ENCODE measurements at places on chromosomes 7 and 10.

DNA sequence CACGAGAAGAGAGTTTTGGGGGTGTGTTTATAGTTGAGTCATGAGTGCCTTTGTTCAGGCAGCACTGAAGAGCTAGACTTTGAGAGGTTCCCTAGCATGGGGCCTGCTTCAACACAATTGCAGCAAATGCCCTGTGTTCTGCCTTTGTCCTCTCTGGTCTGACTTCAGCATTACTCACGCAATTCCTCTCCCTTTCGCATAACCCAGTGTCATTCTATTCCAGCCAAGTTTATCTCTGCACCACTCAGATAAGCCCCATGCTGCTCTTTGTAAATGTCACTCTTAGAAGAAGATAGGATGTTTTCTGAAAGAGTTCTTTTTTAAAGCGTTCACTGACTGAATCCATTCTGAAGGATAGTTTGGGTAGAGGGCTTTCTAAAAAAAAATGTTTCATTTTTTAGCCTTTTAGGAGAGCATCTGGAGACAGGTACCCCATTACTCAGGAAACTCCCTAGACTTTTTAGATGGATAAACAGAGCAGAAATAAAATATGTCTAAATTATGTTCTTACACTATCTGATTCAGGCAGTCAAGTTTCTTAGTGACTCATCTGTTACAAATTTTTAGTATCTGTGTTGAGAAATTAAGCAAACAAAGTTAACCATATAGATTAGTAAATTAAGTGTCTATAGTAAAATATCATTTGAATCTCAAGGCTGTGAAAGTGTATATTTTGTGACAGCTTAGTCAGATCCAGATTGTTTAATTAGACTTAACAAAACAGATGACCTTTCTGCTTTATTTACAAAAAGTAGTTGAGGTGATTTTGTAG, 318.5 kb downstream of the GPR158 start:
- DNase-seq, result no peak

GRCh38 chr7:100506356-100506923, 22.7 kb downstream of the NYAP1 start:
- DNase-seq, result no peak

- no peak for DNase-seq
Measured at GRCh38 chr10:45136256-45136655, 135.5 kb downstream of the ZNF22 start.

DNA sequence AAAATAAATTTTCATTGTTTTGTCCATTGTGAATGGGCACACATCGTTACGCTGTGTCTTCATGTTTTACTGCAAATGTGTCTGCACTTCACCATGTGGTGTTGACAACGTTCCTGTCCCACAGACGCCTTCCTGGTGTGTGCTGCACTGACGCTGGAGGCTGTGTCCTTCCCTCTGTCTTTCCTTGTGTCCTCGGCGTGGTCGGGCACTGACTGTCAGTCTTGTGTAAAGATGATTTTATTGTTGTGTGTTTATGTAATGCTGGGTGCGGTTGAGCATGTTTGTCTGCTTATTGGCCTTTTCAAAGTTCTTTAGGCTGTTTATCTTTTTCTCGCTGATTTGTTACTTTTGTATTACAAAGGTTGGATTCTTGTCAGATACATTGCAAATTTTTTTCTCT, 18.1 kb downstream of the IDI2 start:
- no peak for DNase-seq

DNA sequence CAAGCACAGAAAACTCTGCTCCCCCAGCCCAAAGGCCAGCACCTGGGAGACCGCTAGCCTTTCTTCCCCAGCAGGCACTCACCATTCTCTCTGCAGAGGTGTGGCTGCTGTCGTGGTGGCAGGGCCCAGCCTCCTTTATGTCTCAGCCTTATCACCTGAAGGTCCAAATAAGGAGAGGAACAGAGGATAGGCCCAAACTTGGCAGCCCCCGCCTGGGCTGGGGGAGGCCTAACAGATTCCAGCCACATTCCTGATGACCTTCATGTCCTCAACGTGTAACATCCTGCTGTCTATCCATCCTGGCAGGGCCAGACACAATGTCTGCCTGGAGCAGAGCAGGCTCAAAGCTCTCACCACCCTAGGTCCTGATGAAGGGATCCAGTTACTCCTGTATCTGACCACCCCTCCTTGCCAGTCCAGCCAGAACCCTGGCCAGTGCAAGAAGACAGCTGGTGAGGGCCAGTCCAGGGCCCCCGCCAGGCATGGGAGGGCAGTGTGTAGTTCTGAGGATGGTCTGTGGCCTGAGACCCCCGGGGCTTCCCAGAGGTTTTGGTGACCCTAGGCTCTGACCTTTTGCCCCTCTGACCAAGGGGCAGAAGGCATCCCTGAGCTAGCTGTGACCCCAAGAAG, at the start of gene MYL7:
MYL7 (minus strand) TSS at position 112 of the 630 bp plus-strand sequence; CDS start at position 85, 27 bp downstream.
- DNase-seq, result no peak

GRCh38 chr7:30112103-30112713, 22.6 kb upstream of the MTURN start:
- no peak for DNase-seq

GRCh38 chr10:112658900-112659638, 212.1 kb downstream of the VTI1A start:
- DNase-seq, result no peak

Data from NCI-H2171 (cell line).